ENCODE measurements at places on chromosomes 7 and 10.

- DNase-seq, result peak; percentile 90
Measured at GRCh38 chr10:48363617-48364355, 57.3 kb downstream of the MAPK8 start.

- DNase-seq, result peak; percentile 82
Measured at GRCh38 chr10:14648005-14648765, 126.5 kb downstream of the FAM107B start.

DNA sequence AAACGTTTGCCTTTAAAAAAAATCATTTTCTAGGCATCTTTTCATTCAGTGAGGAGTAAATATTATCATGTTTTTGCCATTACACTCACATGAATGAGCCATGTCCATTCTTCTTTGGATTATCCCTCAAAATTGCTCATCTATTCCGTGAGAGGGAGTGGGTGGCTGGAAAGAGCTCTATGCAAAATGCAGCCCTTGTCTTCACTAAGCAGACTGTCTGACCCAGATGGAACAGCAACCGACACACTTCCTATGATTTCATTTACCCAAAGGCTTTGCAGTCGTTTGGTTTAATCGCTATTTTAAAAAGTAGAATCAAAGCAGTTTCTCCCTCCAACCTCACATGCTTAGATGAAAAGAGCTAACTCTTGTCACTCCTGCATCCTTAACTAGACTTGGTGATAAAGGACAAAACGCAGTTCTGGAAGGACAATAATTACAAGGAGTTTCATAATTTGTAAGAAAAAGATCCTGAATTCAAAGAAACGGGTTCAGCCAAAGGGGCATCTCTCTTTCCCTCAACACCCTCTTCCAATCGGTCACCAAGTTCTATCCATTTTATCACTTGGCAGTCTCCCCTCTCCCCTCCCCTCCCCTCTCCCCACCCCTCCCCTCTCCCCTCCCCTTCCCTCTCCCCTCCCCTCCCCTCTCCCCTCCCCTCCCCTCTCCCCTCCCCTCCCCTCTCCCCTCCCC lies 198.1 kb upstream of the STK17A start:
- DNase-seq, result no peak

DNA sequence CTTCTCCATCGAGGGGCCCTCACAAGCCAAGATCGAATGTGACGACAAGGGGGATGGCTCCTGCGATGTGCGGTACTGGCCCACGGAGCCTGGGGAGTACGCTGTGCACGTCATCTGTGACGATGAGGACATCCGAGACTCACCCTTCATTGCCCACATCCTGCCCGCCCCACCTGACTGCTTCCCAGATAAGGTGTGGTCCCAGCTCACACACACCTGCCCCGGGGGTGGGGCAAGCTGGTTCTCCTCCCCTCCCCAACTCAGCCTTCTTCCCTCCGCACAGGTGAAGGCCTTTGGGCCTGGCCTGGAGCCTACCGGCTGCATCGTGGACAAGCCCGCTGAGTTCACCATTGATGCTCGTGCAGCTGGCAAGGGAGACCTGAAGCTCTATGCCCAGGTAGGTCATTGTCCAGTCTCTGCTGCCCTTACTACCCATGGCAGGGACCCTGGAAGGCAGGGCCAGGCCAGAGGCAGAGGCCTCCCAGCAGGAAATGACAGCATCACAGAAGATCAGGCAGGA lies 11.0 kb downstream of the FLNC start:
- DNase-seq, result no peak

GRCh38 chr7:120583899-120584586 lies 273.9 kb downstream of the TSPAN12 start:
- no peak for DNase-seq

DNA sequence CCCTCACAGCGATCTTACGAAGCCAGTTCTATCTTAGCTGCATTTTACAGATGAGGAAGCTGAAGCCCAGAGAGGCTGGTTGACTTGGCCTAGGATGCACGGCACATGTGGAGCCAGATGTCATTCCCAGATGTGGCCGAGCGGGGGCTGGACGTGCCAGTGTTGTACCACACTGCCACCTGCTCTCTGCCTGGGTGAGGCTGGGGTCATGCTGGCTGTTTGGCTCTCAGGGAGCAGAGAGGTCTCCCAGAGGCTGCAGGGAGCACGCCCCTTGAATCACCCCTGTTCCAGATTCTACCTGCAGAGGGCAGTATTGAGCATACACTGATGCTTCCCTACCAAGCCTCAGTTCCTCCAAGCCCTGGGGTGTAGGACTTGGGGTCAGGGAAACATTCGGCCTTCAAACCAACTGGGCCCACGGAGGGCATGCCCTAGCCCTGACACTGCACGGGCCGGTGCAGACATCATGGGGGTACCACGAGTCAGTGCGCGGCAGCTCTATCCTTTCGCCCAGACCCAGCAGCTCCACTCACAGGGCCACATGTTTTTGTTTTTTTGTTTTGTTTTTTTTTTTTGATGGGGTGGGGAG lies 3.8 kb upstream of the GTF2IRD1 start:
- DNase-seq, result peak; percentile 80

DNA sequence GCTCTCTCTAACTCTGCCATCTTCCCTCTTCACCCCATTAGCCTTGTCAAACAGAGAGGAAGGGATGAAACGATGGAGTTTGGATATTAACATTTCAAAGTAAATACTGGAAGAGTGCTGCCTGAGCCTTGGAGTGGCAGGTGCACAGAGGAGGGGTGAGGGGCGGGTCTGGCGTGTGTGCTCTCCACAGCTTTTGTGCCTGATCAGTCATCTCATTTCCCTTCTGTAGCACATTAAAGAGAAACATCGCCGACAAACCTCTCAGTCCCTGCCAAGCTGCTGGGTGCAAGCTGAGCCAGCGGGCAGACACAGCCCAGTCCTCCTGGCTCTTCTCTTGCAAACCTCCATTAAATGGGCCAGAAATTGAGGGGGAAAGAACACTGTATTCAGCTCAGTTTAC lies 76.2 kb downstream of the SLIT1 start:
- DNase-seq, result no peak

DNA sequence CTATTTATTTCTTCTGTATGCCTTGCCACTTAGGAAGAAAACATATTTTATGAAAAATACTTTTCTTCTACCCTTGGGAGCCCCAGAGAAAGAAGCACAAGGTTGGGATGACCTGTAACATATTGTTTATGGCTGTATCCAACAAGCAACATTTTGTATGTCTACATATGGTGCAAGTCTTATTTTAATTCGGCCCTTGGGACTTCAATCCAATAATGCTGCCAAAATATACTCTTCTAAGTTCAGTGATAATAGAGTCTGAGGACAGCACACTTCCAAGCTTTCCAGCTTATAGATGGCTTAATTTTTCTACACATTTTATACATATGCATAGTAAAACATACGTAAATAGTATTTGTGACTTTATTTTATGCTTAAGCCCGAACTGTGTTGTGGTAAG lies 318.5 kb upstream of the SEMA3A start:
- DNase-seq, result no peak

GRCh38 chr10:91164520-91165065 lies 55.9 kb upstream of the PCGF5 start:
- DNase-seq, result peak; percentile 9

DNA sequence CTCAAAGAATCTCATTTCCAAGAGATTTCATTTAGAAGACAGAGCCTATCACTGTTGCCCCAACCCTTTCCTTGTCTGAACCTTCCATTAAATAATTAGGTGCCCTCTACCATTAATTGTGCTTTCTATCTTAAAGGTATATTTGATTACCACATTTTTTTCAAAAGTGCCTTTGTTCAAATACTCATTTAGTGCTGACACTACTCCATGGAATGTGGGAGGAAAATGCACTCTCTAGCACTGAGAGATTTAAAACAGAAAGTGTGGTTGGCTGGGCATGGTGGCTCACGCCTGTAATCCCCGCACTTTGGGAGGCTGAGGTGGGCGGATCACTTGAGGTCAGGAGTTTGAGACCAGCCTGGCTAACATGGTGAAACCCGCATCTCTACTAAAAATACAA lies 119.8 kb downstream of the CACNA2D1 start:
- DNase-seq, result no peak

DNA sequence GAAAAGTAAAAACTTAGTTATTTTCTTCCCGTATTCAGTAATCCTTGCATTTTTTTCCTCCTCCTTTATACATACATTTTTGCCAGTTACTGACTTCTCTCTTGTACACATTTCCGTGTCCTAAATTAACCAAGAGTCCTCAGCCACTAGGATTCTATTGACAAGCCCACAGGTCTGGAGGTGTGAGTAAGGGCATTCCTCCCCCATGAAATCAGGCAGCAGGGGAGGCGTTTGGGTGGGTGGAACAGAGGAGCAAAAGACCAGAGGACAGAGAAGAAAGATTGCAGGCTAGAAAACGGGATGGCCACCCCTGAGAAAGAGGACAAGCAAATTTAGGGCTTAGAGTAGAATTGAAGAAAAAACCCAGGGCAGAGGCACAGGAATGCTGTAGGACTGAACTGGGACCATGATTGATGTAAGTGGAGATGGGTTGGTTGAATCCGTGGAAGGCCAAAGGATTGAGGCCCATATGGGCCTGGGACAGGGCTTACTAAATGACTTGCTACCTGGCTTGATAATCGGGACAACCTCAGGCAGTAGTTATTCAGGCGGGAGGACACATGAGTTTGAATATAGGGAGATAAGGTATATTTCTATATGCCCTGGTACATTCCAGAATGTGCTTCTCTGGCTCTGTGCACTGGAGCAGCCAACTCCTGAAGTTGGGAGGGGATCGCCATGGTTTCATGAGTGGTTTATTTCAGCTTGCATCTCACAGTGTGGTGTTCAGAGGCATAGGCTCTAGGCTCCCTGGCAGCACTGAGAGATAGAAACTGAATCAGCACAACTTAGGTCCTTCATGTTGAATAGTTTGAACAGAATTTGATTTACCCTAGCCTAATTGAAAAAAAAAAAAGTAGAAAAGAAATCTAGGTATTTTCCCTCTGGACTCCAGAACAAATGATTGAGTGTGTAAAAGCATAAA lies 28.0 kb downstream of the IKZF1 start:
- DNase-seq, result peak; percentile 42

DNA sequence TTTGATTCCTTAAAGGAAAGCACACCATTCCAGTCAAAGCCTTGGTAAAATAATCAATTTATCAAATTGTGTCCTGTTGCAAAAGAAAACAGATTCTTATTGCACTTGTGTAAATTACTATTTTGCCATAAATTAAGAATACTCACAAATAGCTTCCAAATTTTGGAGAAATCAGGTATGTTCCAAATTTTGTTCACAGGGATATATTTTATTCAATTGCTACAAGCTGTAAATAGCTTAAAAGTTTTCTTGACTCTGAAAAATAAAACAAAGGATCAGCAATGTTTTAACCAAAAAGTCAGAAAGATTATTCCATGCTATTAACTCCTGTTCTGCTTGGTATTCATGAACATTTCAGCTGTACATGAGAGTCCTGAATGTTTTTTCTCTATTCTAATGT lies 47.4 kb upstream of the CHST3 start:
- DNase-seq, result no peak

DNA sequence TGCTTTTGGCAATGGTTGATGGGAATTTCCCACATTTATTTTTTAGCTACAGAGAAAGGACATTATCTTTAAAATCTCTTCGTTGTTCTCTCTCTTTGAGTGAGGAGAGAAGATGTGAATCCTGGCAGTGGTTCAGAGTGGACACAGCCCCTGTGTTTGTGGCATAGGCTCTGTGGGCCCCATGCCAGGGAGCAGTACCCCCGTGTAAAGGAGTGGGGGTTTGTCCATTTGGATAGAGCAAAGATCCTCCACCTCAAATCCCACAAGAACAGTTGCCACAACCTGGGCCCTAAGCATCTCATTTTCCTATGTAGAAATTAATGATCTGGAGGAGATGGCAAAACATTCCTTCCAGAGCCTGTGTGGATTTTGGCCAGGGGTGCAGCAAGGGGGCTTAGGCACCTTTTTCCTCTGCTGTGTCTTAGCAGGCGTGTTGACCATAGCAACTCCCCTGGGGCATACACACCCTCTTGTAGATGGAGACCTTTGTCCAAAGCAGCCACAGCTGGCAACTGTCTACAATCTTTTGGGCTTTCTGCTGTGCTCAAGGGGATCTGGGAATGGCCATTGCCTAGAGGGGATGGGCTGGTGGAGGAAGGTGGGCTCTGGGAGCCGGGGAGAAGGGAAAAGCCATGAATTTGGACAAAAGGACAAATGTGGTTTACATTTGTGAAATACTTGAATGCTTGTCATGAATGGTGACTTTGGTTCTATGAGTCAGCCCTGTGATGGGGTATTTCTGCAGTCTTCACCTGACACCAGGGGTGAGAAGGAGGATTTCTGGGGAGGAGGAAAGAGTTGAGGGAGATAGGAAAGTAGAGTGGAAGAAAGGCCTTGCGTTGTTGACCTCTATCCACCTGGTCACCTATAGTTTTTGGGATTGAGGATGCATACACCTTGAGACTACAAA lies 92.0 kb downstream of the TCF7L2 start:
- no peak for DNase-seq

DNA sequence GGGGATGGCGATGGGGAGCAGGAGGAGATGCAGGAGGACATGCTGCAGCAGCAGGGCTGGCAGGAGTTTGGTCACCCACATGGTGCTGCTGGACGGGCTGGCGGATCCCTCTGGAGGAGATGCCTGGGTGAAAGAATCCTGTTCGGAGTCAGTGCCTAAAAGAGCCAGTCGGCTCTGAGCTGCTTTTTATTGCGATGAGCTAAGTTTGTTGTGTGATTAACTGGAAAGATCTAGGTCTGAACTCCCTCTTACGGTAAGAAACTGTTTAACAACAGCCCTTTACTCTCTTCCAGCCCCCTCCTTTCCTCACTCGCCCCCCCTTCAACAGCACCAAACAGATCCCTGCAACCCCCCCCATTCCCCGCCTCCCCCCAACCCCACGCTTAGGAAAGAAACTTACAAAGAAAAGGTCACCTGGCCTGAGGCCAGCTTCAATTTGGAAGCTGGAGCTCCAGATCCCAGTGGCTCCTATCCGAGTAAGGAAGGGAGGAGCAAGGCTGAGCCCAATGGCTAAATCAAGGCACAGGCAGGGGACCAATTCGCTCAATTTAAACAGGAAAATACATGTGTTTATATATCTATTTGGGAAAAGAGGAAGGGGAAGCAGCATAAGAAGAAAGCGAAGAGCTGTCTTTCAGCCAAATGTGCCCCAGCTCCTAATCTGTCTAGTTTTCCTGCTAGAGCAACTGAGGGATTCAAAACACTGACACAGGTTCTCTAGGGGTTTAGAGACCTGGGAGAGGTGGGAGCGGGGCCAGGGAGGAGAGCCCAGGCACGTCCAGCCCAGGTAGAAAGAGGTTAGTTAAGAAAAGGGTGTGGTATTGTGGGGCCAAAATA lies at the start of gene HGF:
TSS of gene HGF (minus strand) at position 157 of the 837 bp plus-strand sequence. CDS start at position 81, 76 bp downstream.
- DNase-seq, result peak; percentile 53

GRCh38 chr10:114728325-114728724 lies 70.2 kb upstream of the ABLIM1 start:
- no peak for DNase-seq

- peak; percentile 69 for DNase-seq
Measured at GRCh38 chr10:4656576-4657194, 169.3 kb upstream of the AKR1E2 start.

DNA sequence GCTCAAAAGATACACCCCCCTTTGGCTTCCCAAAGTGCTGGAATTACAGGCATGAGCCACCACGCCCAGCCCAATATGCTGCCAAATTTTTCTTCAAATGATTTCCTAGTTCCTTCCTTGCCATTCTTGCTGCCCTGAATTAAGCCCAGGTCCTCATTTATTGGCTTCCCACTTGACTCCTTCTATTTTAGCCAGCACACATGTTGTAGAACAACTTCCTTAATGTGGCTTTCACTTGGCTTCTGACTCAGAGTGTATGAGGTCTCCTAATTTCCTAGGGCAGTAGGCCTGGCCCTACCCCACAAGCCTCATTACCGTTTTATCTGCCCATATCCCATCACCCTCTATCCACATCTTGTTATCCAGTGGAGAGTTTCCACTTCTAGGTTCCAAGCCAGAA lies 21.8 kb upstream of the HIPK2 start:
- DNase-seq, result peak; percentile 61

GRCh38 chr10:99328579-99329303 lies 415 bp upstream of the CNNM1 start:
- no peak for DNase-seq
